ENCODE measurements at places on chromosomes 6 and 20.
A peak's percentile ranks its signal among the peaks of the same experiment; 100 is the strongest.

GRCh38 chr20:4061987-4062386 is 46.6 kb upstream of the RNF24 start:
- DNase-seq: no peak

DNA sequence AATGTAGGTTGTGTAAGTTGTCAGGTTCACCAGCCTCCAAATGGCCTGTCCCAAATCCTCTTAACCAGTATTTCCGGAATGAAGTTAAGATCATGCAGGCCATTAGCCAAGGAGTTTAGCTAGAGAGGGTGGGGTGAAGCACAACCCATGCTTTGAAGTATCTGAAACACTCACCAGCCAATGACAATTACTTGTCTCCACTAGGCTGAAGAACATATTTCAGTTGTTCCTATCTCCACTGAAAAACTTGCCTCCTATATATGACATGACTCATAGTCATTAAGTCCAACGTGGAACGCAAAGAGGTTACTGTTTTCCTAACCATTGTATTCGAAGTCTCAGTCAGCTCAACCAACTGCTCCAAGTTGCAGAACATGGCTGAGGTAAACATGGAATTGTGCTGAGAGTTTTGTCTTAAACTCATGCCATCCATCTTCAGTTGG is 37.4 kb upstream of the TNFAIP3 start:
- no peak for DNase-seq

DNA sequence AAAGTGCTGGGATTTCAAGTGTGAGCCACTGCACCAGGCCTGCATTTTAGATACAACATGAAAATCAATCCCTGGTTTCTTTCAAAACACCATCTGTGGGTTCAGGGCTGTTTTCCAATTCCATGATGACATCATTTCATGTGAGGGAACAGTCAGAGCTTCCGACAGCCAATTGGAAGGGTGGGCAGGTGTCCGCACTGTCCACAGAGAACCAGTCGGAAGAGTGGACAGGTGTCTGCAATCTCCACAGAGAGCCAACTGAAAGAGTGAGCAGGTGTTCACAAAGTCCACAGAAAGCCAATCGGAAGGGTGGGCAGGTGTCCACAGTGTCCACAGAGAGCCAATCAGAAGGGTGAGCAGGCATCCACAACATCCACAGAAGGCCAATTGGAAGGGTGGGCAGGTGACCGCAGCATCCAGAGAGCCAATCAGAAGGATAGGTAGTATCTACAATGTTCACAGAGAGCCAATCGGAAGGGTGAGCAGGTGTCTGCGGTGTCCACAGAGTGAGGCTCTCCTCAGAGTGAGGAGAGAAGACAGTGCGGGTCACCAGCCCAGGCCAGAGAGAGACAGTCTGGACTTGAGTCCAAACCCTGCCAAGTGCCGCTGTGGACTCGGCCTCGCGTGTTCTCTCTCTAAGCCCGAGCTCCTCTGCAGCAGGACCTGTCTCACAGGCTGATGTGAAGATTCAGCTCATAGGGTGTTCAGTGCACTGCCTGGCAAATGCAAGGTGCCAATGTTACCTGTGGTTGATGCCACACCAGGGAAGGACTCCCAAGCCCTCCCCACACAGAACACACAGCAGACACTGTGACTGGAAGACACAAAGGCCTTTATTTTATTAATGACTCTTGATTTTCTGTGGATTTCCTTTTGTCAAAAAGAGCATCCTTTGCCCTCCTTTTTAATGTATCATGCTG is 57.3 kb downstream of the DLL1 start:
- DNase-seq: peak; percentile 83

- no peak for DNase-seq
Observed at GRCh38 chr20:38369389-38369788, 23.1 kb downstream of the LBP start.

GRCh38 chr6:43838276-43839036 is 68.4 kb downstream of the VEGFA start:
- DNase-seq: no peak

GRCh38 chr6:2958331-2958711 is 13.0 kb downstream of the SERPINB6 start:
- DNase-seq: no peak

- DNase-seq: no peak
Observed at GRCh38 chr6:41700463-41701347, 34.7 kb downstream of the TFEB start.

GRCh38 chr6:17156112-17156921 is 54.5 kb downstream of the STMND1 start:
- DNase-seq: peak; percentile 71

All from cerebellum (tissue), 4 donors.